NB4 (cell line): ENCODE measurements at places on chromosomes 2 and 18.

- DNase-seq = no peak
These were observed 879 bp upstream of the XDH start for GRCh38 chr2:31415421-31415820.

GRCh38 chr18:57434536-57435494, at the start of gene ONECUT2:
Gene ONECUT2, plus strand, starts transcription at chr18:57435374. Its CDS starts 343 bp downstream, at chr18:57435717.
- DNase-seq = no peak

- DNase-seq = no peak
These were observed 176.5 kb downstream of the RBM43 start for GRCh38 chr2:151085181-151085611.

- no peak for DNase-seq
These were observed 1.1 kb upstream of the FN1 start for GRCh38 chr2:215436705-215437565.

- DNase-seq = no peak
These were observed 95.1 kb downstream of the SMAD7 start for GRCh38 chr18:48855422-48856377.

- no peak for DNase-seq
These were observed 178.3 kb upstream of the KLHL29 start for GRCh38 chr2:23206650-23207049.

DNA sequence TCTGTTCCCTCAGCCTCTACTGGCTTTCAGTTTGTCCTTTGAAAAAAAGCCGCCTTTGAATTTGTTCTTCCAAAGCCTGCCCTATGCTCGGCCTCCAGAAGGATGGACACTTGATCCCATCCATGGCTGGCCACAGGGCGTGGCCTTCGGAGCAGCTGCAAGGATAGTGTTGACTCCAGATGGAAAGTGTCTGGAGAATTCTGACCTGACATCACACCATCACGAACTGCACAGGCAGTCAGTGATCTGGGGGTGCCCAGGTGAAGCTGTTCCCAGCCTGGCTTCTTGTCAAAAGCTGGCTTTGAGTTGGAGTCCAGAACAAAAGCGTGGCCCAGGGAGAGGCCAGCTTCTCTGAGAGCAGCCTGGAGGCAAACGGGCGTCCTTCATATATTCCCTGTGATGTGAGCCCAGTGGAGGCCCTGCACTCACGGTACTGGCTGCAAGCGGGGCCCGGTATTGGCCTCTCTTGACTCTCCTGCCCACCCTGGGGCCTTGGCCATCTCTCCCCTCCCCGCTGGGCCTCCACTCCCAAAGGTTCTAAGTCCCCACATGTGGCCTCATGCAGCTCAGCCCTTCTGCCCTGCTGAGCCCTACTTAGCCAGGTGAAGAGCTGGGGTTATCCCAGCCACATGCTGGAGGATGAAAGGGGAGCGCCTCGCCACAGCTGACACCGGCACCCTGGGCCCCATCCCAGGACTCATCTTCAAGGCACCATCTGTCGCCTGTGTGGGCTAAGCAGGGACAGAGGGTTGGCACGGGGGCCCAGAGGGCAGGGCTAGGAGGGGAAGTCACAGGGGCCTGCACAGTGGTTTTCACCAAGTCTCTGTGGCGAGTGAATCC, 20.4 kb upstream of the ATOH8 start:
- DNase-seq = no peak

DNA sequence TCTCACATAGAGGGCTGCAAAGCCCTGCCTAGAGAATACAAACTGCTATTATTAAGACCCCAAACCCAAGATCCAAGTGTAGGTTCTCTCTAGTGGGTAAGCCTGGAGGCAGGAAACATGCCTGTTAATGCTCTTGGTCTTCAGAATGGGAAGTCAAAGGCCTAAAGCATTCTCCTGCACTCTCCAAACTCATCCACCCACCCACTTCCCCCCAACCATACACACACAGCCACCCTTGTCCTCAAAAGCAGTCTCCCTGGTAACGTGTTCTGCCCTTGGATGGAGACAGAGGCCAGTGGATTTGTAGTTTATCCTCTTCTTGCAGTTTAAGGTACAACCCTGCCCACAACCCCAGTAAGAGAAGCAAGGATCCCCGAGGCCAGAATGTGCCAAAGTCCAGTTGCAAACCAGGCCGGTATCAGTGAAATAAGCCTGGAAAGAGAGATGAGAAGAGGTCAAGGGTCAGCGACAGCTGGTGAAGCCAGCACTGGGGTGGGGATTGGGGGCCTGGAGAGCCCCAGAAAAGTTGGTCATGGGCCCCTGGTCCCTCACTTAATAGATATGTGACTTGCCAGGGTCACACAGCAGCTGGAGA, 23.0 kb downstream of the TMEM247 start:
- no peak for DNase-seq

GRCh38 chr18:64693766-64694165, 544.9 kb upstream of the LINC00305 start:
- no peak for DNase-seq

DNA sequence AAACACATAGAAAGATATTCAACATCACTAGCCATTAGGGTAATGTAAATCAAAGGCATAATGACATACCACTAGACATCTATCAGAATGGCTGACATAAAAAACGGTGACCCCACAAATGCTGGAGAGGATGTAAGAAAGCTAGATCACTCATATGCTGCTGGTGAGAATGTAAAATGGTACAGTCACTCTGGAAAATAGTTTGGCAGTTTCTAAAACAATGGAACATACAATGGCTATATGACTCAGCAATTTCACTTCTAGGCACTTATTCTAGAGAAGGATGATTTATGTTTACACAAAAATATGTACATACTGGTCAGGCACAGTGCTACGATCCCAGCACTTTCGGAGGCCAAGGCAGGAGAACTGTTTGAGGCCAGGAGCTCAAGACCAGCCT, 87.3 kb downstream of the COLEC12 start:
- no peak for DNase-seq

GRCh38 chr2:55033076-55033742, 17.0 kb downstream of the RTN4 start:
- DNase-seq = peak; percentile 68

- no peak for DNase-seq
These were observed 58.9 kb downstream of the FAM168B start for GRCh38 chr2:131034122-131035051.

DNA sequence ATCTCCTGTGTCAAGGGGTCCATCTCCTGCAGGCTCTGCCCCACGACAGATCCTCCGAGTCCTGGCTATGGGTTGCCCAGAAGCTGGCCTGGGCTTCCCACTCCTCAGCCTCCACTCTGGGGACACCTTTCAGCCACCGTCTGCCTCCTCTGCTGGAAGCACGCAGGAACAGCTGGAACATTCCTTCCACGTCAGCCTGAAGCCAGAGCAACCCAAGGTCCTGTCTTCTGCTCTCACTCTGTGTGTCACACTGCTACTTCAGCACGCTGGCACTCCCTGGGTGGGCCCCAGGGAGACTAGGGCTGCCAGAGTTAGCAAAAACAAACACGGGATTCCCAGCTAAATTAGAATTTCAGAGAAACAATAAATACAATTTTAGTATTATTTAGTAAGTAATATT, 148.8 kb downstream of the HRH4 start:
- DNase-seq = no peak

DNA sequence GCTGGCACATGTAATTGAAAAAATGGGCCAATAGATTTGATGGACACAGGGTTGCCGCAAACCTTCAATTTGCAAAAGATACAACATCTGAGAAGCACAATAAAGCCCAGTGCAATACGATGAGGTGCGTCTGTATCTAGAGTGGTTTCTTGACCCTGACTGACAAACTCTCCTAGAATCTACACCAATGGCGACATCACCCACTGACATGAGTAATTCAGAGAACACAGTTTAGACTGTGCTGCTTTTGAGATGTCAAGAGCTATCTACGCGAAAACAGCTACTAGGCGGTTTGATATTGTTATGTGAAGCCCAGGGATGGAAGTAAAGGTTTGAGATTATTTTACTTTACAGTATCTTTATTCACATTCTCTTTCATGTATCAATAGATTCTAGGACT, 104.9 kb downstream of the EIPR1 start:
- DNase-seq = no peak

DNA sequence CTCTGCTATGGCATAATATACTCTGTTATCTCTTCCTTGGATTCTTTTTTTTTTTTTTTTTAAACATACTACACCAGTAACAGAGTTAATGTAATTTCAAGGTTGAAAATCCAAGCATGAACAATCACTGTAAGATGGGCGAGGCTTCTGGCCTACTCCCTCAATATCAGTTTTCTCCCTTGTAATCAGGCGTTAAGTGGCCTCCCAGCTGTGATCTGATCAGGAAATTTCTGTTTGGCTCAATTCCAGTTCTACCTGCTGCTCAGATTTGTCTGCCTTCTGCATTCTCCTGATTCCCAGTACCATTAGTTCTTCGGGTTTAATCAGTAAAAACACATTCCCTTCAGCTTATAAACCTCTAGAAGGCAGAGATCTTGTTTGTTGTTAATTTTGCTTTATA, 18.6 kb downstream of the PRKD3 start:
- no peak for DNase-seq

DNA sequence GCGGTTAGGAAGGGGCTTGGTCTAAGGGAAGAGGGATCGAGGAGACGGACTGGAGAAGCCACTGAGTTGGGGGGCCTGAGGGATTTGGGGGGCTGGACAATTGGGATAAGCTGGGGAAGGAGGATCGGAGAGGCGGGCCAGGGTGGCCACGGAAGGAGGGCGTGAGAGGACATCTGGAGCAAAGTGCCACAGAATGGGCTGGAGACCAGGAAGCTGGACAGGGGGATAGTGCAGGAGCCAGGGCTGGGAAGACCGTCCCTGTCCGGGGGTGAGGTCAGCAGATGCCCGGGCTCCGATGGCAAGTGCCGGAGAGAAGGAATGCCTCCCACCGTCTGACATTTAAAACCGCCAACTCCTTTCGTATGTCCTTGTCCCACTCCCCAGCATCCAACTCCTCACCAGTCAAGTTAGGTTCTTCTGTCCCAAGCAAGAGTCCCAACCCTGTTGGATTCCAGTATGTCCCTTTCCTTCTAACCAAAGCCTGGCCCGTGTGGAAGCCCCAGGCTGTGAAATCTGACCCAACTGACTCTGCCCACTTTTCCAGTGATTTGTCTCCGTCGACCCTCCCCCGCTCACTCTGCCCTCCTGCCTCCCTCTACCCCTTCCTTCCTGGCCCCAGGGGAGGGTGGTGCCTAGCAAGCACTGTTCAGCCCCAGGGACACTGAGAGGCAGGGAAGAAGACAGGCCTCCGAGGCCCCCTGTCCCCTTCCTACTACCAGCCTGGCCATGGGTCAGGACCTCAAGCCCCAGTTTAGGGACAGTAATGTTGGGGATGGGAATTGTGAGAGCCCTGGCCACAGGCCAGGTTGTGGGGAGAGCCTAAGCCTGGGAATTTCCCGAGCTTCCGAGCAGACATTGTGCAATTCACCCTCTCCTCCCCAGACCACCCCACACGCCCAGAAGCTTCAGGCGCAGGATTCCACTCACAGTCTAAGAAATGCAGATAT, 31.5 kb upstream of the TMBIM1 start:
- peak; percentile 80 for DNase-seq

GRCh38 chr2:183185534-183185933, 61.3 kb downstream of the NUP35 start:
- no peak for DNase-seq

DNA sequence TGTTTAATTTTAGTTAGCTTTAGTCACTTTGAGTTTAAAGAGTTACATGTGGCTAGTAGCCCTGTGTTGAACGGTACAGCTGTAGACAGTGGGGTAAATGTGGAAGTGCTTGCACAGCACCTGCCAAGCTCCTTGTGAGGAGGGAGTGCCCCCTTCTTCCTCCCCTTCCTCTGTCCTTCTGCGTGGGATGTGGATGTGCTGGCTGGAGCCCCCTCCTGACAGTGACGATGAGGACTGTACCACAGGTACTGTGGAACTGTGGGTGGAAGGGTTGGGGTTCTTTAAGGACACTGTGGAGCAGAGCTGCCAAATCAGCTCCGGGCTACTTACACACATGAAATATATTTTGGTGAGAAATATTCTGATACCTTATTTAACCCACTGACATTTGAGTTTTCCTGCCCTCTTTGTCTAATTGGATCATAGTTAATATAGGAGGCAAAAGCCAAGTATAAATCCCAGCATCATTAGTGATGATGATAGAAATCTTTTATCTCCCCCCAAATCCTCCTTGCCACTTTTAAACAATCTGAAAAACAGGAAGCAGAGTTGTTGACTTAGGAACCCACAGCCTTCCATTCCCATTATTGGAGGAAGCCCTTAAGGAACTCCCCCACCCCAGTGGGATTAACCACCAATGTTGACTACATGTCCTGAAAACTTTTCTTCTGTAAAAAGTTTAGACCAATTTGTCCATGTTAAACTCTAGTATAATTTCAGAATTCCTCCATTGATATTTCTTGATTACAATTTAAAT, 181.3 kb downstream of the PTPRM start:
- DNase-seq = no peak

- no peak for DNase-seq
These were observed 38.4 kb downstream of the EPAS1 start for GRCh38 chr2:46335391-46336282.

DNA sequence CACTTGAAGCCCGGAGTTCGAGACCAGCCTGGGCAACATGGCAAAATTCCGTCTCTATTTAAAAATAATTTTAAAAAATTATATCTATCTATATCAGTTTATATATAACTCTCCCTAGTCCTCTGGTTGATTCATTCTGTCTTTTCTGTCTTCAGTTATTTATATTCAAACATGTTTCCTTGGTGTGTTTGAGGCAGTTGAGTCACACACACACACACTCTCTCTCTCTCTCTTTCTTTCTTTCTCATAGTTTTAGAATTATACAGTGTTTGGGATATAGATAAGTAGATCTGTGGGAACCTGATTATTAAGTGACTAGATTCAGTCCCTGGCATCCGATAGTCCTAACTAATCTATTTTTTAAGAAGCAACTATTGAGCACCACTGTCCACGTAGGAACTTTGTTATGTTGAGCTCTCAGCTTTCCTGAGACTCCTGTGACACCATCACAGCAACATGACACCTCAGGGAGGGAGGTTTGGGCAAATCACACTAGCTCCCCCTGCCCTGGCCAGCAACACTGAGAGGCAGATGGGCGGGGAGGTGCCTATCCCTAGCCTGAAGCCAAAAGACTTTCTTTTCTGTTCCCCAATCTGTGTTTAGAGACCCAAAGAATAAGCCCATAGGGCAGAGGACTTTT, 482.7 kb downstream of the DLGAP1 start:
- no peak for DNase-seq
